Metanephros (tissue), 2 donors: ENCODE measurements at places on chromosomes 5 and 9. TPM values are rescaled to one million over a fixed set of nuclear protein-coding genes. Genes with fewer than 3 reads are reported as not detected.

The CCNJL gene
- 4.5 TPM for total RNA-seq

The HTR4 gene
- 0.35 TPM for total RNA-seq

The TIMD4 gene
- 0.93 TPM for total RNA-seq

The ARSI gene
- total RNA-seq, result 5.3 TPM

The CDKN2AIPNL gene
- 28.2 TPM for total RNA-seq

The GAS1 gene
- total RNA-seq, result 86.9 TPM

The FCN1 gene
- 24.3 TPM for total RNA-seq

The RAB3C gene
- total RNA-seq, result 0.58 TPM

The GFRA3 gene
- 0.93 TPM for total RNA-seq

The SPINK7 gene
- not detected for total RNA-seq

The NKD2 gene
- 36.5 TPM for total RNA-seq

The SPINK4 gene
- total RNA-seq, result not detected

The PCDHGB4 gene
- total RNA-seq, result 14.1 TPM
